ENCODE measurements at places on chromosomes 4 and X.

DNA sequence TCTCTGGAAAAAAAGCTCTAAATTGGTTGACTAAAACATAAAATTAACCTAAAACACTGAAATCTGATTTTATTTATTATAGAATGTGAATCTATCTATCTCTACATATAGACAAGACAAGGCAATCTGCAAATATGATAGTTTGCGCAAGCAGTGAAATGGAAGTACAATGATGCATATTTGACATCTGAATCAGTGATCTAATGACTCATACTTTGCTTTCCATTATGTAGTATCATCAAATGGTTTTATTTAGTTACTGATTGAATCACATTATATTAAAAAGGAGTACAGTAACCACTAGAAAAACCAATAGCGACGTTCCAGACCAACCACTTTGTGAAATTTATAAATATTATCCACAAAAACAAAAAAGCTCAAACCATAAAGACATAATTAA, 1969.3 kb downstream of the PCDH7 start:
- no peak for DNase-seq

GRCh38 chrX:9339603-9340491, 125.0 kb upstream of the TBL1X start:
- peak; percentile 11 for DNase-seq

- no peak for DNase-seq
Measured at GRCh38 chrX:138886769-138887168, 175.3 kb upstream of the FGF13 start.

DNA sequence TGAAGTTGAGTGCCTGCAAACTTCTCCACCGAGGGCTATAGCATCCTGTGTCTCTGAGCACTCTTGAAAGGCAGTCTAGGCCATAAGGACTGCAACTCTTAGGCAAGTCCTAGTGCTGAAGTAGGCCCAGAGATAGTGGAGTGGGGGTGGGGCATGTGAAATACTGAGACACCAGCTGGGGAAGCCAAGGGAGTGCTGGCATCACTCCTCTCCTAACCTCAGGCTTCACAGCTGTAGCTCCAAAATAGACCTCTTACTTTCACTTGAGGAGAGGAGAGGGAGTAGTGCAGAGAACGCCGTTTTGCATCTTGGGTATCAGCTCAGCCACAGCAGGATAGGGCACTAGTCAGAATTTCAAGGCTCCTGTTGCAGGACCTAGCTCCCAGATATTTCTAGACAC, 56.2 kb upstream of the CYSLTR1 start:
- DNase-seq: no peak

DNA sequence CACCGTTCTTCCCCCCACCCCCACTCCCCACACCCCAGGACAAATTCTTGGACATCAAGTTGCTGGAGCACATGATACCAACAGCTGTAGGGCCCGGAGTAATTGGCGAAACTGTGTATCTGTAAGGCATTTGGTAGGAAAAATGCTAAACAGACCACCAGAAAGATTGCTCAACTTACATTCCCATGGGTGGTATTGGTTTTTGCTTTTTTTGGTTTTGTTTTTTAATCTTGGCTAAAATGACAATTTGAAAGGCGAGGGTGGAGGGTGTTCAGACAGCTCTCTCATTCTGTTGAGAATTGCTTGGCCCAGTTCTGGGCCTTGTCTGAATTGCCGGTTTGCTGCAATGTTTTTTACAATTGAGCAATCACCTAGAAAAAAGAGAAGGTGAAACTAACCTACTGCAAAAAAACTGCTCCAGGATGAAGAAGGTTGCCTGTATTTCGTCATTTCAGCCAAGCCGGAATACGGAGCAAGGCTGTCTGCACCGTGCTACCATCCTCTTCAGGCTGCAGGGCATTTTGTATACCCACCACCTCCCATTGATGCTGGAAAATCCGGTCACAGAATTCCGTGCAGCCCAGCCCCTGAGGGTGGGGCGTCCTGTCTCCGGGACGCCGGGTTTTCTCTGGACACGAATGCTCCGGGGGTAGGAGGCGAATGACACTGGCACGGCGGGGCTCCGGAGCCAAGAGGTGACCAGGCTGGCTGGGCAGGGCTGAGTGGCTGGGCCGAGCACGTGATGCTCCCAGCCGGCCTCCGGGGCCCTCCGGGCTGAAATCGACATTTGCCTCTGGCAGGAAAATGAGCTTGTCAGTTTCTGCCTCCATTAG, at the start of gene CLCN4:
Gene CLCN4, plus strand, starts transcription at position 777 of the 833 bp plus-strand sequence. CDS start 28,058 bp downstream, outside the sequence.
- no peak for DNase-seq

- no peak for DNase-seq
Measured at GRCh38 chr4:85763202-85763601, 288.3 kb downstream of the ARHGAP24 start.

GRCh38 chr4:119014658-119015057, 121.0 kb upstream of the MYOZ2 start:
- no peak for DNase-seq

DNA sequence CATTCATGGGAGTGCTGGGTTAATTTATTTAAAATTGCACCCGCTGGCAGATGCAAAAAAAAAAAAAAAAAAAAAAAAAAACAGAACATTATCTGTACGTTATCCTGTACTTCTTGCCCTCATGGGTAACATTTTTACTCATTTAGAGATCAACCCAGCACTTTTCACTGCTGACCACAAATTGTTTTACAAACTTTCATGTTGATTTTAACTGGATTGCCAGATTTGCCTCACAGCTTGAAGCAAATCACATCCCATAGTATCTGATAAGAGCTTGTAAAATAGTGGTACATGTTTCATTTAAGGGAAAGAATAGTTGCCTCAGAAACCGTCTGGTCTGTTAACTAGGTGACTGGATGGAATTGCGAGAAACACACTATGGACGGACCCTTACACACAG, 640.8 kb downstream of the TRIML1 start:
- no peak for DNase-seq

- DNase-seq: no peak
Measured at GRCh38 chr4:8281519-8282133, 12.1 kb downstream of the HTRA3 start.

DNA sequence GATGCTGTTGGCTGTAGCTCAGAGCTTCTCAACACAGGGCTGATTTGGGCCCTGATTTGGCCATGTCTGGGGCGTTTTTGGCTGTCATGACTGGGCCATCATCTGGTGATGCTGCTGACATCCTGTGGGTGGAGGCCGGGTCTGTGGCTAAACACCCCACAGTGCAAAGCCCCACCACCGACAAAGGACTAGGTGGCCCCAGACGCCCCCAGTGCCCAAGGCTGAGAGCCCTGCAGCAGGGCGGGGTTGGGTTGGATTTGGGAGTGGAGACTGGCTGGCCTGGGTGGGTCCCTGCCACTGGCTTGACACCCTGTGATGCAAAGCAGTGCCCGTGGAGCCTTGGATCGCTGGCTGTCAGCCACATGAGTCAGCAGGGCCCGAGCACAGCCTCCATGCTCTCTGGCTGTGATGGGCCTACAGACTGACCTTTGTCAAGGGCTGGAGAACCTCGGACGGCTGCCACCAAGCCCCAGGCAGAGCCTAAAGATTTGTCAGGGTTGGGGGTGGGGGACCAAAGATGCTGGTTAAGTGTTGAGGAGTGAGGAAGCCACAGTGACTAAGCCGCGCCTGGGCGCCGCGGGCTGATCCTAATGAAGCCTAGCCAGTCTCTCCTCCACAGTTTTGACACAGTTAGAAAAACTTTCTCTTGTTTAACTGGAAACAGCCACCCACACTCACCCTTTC, 28.3 kb downstream of the CYTL1 start:
- DNase-seq: no peak

- no peak for DNase-seq
Measured at GRCh38 chrX:106730401-106730800, 3.9 kb downstream of the RNF128 start.

Measured in central memory CD8-positive, alpha-beta T cell (primary cell).